ENCODE measurements at places on chromosomes 2 and 18. TPM values are rescaled to one million over a fixed set of nuclear protein-coding genes. Genes with fewer than 3 reads are reported as not detected.

Gene TGIF1
- total RNA-seq, result 80.6 TPM

Gene OSR1
- total RNA-seq, result 1.7 TPM

Gene TEKT4
- not detected for total RNA-seq

Gene RAX
- not detected for total RNA-seq

Gene SIGLEC15
- total RNA-seq, result not detected

Gene GPR155
- 1.3 TPM for total RNA-seq

Gene SKA1
- 21.3 TPM for total RNA-seq

DNA sequence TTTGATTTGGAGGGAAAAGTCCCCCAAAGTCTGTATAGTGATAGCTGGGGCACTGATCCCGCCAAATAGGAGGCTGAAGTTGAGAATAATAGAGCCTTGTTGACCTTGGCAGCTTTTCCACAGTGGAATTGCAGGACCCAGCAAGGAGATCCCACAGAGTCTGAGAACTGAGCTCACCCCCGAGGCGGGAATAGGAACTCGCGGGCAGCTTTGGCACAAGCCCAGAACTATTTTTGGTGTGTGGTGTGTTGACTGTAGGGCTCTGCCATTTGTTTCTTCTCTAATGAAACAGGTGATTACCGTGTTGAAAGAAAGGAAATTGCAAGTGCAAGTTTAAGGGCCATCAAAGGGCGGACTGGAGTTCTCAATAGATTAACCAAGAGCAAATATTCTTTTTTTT is 34.0 kb downstream of the SH3RF3 start:
- H3K4me1 ChIP-seq, result no peaks in the 10 kb centered on the region
- DNase-seq, result no peak
- no peaks in the 10 kb centered on the region for H3K27me3 ChIP-seq
- H3K36me3 ChIP-seq, result no peaks in the 10 kb centered on the region
- no peak overlapping the region for H3K4me3 ChIP-seq
- H3K27ac ChIP-seq, result no peak overlapping the region

- H3K36me3 ChIP-seq, result no peaks in the 10 kb centered on the region
- no peaks in the 10 kb centered on the region for H3K27me3 ChIP-seq
- H3K4me1 ChIP-seq, result no peaks in the 10 kb centered on the region
- H3K27ac ChIP-seq, result no peak overlapping the region
- no peak for DNase-seq
Observed at GRCh38 chr2:1782514-1782913, 38.2 kb upstream of the PXDN start.

DNA sequence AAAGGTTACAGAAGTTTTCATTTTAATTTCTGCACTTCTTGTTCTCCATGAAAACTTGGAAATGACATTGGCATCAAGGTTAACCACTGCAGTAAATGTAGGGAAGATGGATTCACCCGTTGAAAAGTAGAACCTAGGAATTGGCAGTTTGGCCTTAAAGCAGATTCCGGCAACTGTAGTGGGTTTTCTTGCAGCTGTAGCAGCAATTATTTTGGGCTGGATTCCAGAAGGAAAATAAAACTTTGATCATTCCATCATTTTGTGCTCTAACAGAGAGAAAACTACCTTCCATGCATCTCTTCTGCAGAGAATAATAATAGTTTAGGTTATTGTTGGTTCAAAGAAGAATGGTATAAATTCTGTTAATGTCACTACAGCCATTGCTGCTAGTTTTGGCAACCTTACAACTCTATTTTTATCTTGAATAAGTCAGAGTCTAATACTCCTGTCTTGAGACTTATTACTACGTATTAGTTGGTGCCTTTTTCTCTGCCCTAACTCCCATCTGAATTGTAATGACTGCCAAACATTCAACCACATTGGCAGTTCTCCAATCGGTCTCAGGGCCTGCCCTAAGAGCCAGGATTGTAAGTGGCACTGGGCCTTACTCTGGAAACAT is 178.1 kb upstream of the PIEZO2 start:
- no peak overlapping the region for H3K4me3 ChIP-seq
- H3K27ac ChIP-seq, result no peak overlapping the region
- H3K36me3 ChIP-seq, result no peaks in the 10 kb centered on the region
- H3K4me1 ChIP-seq, result no peaks in the 10 kb centered on the region
- no peak for DNase-seq
- no peaks in the 10 kb centered on the region for H3K27me3 ChIP-seq

DNA sequence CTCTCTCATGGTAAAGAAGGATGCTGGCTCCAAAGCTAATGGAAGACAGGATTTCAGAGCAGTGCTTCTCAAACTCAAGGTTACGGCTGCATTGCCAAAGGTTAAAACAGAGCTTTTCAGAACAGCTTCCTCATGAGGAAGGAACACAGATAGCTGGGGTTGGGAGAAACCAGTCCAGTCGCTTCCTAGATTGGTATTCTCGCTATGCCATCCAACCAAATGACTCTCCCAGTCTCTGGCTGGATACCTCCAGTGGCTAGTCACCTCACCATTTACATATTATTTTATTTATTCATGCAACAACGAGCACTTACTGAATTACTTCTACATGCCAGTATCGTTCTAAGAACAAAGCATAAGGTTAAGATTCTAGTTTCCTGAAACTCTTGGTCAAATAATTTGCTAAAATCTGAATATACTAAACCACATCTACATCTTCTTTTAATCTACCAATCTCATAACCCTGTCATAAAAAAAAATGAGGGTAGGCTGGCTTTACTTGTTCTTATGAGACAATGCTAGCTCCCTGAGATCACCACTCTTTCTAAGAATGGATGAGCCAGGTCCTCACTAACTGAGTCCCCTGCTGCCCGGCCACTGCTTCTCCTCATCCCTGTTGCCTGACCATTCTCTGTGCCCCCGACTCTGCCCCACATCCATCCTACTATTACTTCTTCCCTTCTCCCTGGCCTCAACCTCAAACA is 20.4 kb downstream of the KDSR start:
- H3K27me3 ChIP-seq, result no peaks in the 10 kb centered on the region
- H3K27ac ChIP-seq, result no peak overlapping the region
- no peaks in the 10 kb centered on the region for H3K36me3 ChIP-seq
- no peak for DNase-seq
- no peak overlapping the region for H3K4me3 ChIP-seq

- H3K4me3 ChIP-seq, result no peak overlapping the region
- H3K4me1 ChIP-seq, result no peaks in the 10 kb centered on the region
- no peak for DNase-seq
- H3K36me3 ChIP-seq, result no peaks in the 10 kb centered on the region
- no peaks in the 10 kb centered on the region for H3K27me3 ChIP-seq
Observed at GRCh38 chr2:14536976-14537375, 95.5 kb upstream of the LRATD1 start.

GRCh38 chr2:200736646-200737274 is 75.0 kb upstream of the BZW1 start:
- H3K36me3 ChIP-seq, result no peaks in the 10 kb centered on the region
- DNase-seq, result no peak
- no peaks in the 10 kb centered on the region for H3K4me1 ChIP-seq
- no peak overlapping the region for H3K4me3 ChIP-seq
- no peak overlapping the region for H3K27ac ChIP-seq

DNA sequence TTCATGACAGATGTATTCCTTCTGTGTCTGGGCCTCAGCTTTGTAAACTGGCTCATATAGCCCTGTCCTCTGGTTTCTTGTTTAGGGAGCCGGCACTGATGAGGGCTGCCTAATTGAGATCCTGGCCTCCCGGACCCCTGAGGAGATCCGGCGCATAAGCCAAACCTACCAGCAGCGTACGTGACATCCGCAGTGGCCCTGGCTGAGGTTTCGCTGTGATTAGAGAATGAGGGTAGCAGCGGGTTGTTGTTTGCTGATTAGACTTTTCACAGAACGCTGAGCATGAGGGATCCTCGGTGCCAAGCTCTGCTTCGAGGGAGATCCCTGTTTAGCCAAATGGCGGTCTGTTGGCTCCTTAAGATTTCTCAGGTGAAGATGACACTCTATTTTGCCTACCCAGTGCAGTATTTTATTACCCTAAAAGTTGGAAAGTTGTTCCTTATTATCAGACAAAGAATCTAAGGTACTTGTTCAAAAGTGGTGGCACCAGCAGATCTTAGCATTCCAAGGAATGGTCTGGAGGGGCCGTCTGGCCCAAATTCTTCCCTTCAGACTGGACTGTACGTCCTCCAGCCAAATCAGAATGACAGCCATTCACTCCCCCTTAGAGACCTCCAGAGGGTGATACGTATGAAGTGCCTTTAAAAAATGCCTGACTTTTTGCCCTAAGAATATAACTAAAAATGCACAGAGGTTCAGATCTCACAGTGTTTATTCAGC is 21.5 kb upstream of the GMCL1 start:
- no peaks in the 10 kb centered on the region for H3K27me3 ChIP-seq
- peaks cover 22% of the 10 kb centered on the region for H3K36me3 ChIP-seq
- no peaks in the 10 kb centered on the region for H3K4me1 ChIP-seq
- no peak overlapping the region for H3K4me3 ChIP-seq

DNA sequence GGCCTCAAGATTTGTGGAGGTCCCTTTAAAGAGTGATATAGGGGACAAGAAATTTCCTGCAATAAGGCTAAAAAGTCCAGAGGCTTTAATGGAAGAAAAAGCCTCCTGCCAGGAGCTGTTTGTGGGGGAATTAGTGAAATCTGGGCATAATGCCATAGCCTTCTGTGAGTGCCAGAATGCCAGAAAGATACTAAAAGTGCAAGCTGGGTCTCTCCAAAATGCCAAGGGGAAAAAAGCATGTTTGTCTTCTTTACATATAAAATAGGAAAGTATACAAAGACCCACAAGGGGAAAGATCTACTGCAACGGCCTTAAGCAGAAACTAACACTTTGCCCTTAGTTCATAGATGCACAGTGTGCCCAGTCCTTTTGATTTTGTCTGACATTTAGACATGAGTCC is 647.7 kb upstream of the ZNF804A start:
- no peak overlapping the region for H3K27ac ChIP-seq
- H3K4me1 ChIP-seq, result no peaks in the 10 kb centered on the region
- no peaks in the 10 kb centered on the region for H3K36me3 ChIP-seq
